ENCODE measurements at places on chromosomes 5 and 9.
A peak's percentile ranks its signal among the peaks of the same experiment; 100 is the strongest.

- no peak for DNase-seq
Measured at GRCh38 chr9:108212184-108212583, 643.6 kb downstream of the ACTL7B start.

DNA sequence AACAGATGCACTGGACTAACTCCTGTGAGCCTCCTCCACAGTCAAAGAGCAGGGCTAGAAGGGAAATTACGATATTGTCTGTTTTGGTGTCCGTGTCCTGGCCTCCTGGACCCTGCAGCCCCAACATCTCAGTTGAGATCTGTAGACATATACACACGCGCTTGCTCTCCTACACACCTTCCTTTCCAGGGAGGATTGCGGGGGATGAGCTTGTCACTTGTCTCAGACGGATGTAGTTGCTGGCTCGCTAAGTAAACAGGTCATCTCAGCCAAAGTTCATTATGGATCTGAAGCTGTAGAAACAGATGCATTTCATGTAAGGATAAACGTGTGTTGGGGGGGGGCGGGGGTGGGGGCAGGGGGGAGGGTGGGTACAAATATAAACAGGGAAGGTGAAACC lies 549.3 kb downstream of the CCDC171 start:
- DNase-seq, result no peak

DNA sequence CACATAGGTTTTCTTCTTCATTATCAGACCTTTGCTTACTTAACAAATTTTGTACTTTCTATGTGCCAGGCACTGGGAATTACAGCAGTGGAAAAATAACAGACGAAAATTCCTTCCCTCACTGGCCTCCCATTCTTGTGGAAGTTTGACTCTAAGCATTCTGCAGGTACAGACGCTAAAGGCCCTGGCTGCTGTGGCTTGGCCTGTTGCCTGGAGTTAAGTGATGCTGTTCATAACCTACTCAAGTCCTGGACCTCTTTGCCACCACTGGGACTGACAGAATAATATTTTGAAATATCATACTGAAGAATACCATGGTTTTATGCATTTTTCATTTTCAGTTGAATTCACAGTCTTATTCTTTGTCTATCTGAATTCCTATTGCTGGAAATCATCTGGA lies 97.3 kb upstream of the SPATA31C2 start:
- DNase-seq, result no peak

- DNase-seq, result peak; percentile 35
Measured at GRCh38 chr5:180090769-180091546, 19.4 kb upstream of the RNF130 start.

- DNase-seq, result no peak
Measured at GRCh38 chr9:114027159-114027862, 50.8 kb downstream of the AMBP start.

DNA sequence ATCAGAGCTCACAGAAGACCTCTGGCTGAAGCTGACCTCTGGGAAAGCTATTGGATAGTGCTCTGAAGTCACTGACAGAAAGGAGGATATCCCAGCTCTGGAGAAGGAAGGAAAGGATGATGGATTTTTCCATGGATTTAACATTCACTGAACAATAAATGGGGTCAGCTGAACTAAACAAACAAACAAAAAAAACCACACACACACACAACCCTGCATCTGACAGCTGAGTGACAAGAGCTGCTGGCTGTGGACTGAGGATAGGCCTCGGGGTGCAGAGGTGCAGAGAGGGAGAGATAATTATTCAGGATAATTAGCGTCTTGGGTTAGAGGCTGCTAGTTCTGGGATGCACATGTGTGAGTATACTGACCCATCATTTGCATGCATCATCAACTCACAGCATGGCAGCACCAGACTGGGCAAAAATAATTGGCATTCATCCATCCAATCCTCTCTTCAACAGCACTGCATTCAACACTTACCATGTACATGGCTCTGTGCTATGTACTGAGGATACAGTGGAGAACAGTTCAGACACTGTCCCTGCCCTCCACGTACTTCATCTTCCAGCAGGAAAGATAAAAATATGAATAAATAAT lies 131.4 kb upstream of the TRIM32 start:
- DNase-seq, result no peak

DNA sequence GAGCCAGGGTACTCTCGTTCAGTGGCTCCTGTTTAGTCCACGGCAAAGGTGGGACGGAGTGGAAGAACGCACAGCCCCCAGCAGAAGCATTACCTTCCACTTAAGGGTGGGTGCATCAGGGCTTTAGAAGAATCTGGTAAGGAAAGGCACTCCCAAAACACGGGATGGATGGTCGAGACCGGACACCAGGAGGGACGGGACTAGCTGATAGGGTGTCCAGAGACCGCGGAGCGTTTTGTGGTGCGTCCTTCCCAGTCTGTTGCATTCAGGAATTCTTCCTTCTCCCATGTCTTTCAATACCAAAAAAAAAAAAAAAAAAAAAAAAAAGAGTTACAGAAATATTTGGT lies 545 bp upstream of the CTSV start:
- no peak for DNase-seq

- DNase-seq, result peak; percentile 48
Measured at GRCh38 chr9:117414220-117414905, 494 bp downstream of the ASTN2 start.

DNA sequence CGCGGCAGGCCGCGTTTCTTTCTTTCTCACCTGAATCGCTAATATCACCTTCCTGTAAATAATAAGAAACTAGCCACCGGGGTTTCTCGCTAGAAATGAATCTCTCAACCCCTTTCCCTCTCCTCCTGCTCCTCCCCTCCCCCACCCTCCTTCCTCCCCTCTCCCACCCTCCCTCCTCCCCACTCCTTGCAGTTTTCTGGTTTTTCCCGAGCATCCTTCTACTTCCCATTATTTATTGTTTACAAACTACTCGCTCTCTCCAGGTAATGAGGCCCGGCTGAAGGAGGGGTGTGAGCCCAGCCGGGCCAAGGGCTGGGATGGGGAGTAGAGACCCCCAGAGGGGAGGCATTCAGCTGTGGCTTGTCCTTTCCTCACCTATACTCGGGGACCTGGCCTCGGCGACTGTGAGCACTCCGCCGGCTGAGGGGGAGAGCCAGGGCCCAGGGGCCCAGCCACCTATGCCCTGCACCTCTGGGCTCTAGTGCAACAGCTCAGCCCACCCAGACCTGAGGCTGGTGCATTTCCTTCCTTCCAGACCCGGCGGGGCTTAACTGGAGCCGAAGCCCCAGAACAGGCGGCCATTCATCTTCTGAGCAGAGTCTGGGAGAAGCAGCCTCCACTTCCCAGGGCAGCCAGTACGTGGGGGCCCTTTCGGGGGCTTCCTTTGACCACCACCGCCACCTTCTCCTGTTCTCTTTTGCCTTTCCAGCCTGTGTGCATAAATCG lies 2.1 kb upstream of the IRX4 start:
- DNase-seq, result no peak

DNA sequence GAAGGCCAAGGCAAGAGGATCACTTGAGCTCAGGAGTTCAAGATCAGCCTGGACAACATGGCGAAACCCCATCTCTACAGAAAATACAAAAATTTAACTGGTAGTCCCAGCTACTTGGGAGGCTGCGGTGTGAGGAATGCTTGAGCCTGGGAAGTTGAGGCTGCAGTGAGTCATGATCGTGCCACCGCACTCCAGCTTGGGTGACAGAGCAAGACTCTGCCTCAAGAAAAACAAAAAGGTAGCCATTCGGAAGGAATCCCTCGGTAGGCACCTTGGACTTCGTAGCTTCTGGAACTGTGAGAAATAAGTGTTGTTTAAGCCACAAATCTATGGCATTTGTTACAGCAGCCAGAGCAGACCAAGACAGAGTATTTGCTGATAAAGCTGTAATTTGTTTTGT lies 174.2 kb downstream of the DCP2 start:
- DNase-seq, result no peak

- DNase-seq, result no peak
Measured at GRCh38 chr5:4018007-4018406, 422.4 kb downstream of the IRX1 start.

DNA sequence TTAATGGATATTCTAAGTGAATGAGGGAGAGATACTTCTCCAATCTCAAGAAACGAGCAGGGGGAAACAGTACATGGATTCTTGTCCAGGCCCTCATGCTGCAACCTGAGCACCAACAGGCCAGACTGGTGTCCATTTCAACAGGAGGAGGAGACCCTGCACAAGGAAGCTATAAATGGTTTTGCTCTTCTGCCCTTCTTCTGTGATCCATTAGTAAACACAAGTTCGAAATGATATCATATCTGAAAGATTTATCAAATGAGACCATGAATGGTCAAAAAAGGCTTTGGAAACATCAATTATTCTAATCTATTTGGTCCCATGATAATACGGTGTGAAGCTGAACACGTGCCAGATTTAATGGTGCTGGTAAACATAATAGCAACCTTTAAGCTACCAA lies 109.8 kb downstream of the NR6A1 start:
- DNase-seq, result no peak

DNA sequence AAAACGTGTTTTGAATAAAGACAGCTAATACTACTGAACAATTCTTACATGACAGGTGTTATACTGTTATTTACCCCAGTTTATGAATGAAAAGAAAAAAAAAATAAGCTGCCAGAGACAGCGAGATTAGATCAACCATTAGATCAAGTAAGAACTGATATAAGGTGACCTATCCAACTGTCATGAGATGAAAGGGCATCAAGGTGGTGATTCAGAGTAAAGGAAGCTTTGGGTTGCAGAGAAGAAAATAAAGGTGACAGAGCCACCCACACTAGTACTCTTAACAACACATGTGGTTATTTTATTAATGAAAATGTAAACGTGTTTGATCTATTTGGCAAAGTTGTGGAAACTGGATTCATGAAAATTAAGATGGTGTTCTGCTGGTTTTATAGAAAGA lies 435.2 kb downstream of the GABRG2 start:
- DNase-seq, result no peak

DNA sequence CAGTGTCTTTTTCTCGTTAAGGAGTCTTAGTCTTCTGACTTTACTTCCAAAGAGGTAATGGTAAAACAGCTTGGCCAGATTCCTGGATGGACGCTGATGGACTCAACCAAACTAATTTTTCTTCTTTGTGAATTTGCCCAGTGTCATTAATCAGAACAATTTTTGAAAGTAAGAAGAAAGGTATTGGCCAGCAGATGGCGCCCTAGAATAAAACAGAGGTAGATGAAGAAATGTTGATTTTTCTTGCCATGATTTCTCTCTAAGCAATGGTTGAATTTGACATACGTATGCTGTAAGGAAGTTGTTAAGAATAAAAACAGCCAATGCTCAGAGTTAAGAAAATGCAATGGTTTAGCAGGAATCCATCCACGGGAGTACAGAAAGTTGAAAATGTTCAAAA lies 500.0 kb downstream of the DIRAS2 start:
- DNase-seq, result no peak

DNA sequence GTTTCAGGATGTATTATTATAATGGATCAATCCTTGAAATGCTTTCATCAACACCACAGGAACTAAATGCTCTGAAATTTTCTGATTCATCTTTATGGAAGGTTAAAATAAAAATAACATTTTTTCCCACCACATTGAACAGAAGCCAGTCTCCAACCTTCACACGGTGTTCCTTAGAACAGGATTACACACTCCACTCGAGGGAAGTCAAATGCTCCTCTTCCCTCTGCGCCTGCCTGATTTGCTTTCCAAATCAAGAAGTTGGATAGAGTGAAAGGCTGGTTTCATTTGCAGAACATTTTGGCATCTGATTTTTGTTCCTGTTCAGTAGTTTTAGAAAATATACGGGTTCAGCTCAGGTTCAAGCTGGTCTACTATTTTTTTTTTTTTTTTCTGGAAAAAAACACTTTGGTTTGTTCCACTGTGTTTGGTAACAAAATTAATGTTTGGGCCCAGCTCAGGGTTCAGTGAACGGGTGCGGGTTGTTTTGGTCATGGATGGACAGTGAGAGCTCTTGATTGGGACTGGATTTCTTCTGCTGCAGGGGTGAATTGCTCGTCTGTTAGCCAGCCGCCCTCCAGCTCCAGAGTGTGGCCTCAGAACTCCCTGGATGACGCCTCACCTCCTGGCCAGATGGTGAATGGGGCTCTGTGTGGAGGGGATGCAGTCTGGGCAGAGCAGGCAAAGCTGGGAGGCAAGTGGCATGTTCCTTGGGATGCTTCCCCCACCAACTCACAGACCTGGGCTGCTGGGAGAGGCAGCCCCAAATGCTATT lies 82.4 kb upstream of the STC2 start:
- no peak for DNase-seq

GRCh38 chr5:135724617-135725016 lies 109.8 kb upstream of the SLC25A48 start:
- DNase-seq, result no peak

GRCh38 chr9:99181206-99181605 lies 40.5 kb downstream of the ALG2 start:
- no peak for DNase-seq

GRCh38 chr5:14351086-14351661 lies 208.0 kb downstream of the TRIO start:
- no peak for DNase-seq

- no peak for DNase-seq
Measured at GRCh38 chr5:81316571-81316970, 15.2 kb downstream of the ZCCHC9 start.

- DNase-seq, result no peak
Measured at GRCh38 chr9:108565651-108566378, 290.0 kb downstream of the ACTL7B start.

DNA sequence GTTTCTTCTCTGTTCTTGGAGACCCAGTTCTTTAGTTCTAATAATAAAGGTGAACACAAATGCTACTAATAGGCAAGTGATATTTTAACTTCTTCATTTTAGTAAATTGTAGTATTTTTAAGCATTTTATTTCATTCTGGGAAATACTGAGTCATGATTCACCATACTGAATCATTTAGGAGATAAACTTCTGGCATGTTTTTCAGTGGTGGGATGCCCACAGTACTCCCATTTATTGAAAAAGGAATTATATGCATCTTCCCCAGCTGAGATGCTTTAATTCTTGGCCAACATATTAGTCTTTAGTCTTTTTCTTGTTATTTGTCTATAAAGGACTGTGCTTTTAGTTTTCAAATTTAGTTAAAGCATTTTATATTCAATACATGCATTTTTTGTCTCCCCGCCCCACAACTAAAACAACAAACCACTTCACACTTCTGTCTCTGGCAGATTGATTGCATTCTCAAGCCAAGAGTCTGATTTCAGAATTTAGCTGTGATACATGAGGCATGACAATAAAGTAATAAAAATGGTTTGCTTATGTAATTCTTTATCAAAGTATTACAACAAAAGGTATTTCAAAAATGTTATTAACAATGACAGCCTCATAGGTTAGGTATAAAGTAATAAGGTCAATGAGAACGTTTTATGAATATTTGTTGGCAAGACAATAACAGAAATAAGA lies 125.2 kb upstream of the CDH18 start:
- no peak for DNase-seq

- no peak for DNase-seq
Measured at GRCh38 chr5:177329883-177330282, 18.2 kb upstream of the MXD3 start.

- DNase-seq, result no peak
Measured at GRCh38 chr5:116046823-116047222, 14.6 kb downstream of the ARL14EPL start.

GRCh38 chr5:142722896-142723295 lies 37.0 kb upstream of the FGF1 start:
- DNase-seq, result no peak

GRCh38 chr9:80995759-80996158 lies 693.6 kb downstream of the TLE1 start:
- DNase-seq, result no peak

- no peak for DNase-seq
Measured at GRCh38 chr5:14593326-14594021, 11.9 kb downstream of the OTULINL start.
